NCI-H1105 (cell line): ENCODE measurements at places on chromosomes 3 and 15.

GRCh38 chr3:18423401-18424212, 1.5 kb downstream of the SATB1 start:
- DNase-seq, result no peak

GRCh38 chr15:31031471-31032067, 40.1 kb upstream of the MTMR10 start:
- DNase-seq, result no peak

- DNase-seq, result no peak
Measured at GRCh38 chr3:31567036-31567435, 34.3 kb downstream of the STT3B start.

DNA sequence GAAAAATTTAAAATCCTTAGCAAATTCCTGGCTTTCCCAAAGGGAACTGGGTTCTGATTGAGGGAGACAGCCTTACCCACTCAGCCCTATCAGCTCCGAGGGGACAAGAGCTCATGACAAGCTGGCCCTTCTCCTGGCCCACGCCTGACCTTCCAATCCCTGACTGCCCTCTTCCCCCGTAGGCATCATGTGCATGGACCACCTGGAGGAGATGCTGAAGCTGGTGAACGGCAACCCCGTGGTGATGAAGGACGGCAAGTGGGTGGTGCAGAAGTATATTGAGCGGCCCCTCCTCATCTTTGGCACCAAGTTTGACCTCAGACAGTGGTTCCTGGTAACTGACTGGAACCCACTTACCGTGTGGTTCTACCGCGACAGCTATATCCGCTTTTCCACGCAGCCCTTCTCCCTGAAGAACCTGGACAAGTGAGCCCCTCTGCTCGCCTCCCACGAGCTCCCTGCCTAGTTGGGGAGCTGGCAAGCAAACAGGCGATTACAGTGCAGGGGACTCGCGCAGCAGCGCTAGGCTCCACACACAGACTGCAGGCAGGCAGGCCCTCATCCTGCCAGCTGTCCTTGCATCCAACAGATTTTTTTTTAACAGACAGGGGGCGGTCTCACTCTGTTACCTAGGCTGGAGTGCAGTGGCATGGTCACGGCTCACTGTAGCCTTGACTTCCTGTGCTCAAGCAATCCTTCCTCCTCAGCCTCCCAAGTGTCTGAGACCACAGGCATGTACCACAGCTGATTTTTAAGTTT, 16.8 kb downstream of the RPUSD3 start:
- DNase-seq, result no peak

- no peak for DNase-seq
Measured at GRCh38 chr3:100047455-100048141, 66.7 kb downstream of the FILIP1L start.
